ENCODE measurements at places on chromosomes 7 and 10. TPM values are rescaled to one million over a fixed set of nuclear protein-coding genes. Genes with fewer than 3 reads are reported as not detected.
A peak's percentile ranks its signal among the peaks of the same experiment; 100 is the strongest.

GRCh38 chr10:100209303-100209702 lies 20.1 kb downstream of the CHUK start:
- DNase-seq, result peak; percentile 18

DNA sequence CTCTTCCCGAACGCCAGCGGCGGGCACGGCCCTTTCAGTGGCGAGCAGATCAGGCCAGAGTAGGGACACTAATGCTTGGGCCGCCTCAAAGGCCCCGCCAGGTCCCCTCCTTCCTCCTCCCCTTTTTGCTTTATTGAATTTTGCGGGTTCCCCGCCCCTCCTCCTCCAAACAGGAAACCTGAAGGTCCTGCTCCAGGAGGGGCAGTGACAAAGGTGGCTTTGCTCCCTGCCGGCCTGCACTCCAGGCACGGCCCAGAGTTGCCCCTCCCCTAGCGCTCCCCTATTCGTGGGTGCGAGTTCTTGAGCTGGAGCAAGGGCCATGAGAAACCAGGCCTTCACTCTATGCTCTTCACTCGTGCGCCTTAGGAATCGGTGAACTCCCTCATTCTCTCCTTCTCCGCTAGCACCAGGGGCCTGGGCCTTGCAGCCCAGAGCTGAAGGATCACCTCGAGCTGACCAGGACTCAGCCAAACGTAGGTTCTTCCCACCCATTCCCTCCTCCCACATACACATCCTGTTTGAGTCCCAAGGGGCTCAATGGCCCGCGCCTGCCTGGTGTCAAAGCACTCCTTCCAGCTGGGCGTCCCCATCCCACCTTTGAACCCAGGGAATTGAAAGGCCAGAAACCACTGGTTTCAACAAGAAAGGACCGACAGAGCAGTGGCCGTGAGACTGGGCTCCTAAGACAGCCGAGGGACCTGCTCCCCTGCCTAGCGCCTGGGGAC lies 619 bp upstream of the HOXA6 start:
- DNase-seq, result peak; percentile 66

AKR1E2 gene
- 7.7 TPM for total RNA-seq

DNA sequence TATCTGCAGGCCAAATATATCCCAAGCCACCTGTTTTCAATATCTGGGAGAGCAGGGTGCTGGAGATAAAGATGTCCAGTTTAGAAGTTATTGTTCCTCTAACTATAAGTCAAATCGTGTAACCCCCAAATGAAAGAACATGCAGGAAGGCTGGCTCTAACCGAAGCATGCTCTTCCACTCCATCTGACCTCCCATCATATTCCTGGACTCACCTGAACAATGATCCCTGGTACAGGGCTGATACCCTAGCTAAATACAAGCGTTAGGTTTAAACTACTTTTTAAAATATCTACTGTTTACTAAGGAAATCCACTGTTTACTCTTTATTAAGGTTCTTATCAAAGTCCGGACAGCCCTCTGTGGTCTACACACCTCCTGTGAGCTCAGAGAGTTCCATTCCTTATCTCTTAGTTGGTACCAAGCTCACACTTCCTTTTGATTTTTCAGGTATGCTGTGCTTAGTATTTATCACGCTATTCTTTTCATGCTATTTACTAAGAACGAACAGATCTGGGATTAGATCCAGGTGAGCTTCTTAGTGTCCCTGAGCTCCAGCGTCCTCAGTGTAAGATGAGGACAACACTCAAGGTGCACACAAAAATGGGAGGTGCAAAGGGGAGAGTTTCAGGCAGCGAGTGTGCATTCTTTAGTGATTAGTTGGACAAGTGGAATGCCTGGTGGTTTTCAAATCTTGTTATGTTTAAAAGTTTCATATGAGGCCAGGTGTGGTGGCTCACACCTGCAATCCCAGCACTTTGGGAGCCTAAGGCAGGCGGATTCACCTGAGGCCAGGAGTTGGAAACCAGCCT lies 23.6 kb upstream of the COBL start:
- no peak for DNase-seq

DNA sequence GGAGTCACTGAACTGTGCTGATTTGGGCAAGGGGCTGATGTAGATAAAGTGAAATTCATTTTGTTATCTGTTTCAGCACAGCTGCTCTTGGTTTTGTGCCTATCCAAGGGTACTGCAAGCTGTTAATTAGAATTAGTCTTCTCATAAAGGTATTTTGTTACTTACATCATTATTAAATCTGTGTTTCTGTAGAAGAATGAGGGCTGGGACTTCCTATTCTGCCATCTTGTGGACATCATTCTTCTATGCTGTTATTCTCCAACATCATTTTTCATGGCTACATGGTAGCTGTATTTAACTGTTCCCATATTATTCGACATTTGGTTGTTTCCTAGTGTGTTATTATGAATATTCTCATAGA lies 76.2 kb upstream of the CCDC71L start:
- peak; percentile 62 for DNase-seq

DNA sequence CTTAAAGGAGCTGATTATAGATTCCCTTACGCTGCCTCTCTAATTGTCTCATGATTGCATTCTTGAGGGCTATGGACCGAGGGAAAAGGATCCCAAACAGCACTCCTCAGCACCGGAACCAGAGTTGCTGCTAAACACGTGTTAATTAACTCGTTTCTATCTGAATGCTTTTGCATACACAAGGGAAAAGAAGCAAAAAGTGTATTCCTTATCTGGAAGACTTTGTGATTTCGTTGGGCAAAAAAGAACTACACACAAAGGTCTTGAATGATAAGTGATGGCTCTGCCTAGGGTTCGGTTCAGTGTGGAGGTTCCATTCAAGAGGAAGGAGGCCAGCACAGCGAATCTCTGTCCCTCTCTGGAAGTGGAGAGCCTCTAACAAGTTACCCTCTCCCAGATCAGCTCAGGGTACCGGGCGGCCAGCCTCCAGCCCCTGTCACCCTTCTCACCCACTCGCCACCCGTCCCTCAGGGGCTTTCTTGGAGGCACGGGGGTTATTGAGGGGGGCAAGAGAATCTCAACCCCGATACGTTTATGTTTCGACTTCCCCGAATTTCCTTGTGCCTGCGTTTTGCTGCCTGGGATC lies 515 bp upstream of the SLC4A2 start:
- peak; percentile 68 for DNase-seq

- peak; percentile 2 for DNase-seq
Measured at GRCh38 chr7:114345494-114345893, 69.1 kb upstream of the FOXP2 start.

CDC14C gene
- under 0.01 TPM for total RNA-seq

ZNF467 gene
- total RNA-seq, result 1.3 TPM

DNA sequence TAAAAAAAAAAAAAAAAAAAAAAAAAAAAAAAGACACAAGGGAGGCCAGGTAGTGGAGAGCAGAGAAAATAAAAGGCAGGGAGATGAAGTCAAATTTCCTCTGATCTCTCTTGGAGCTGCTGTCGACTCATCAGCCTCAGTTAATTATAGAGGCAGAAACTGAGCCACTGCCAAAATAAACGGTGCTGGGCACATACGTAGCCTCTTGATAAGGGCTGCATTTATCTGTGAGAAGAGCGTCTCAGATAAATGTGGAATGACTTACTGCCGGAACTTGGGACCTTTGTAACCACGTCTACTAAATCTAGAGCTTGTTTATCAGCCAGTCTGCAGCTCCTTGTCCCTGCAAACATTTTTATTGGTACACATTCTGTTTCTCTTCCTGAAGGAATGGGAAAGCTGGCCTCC lies 162.3 kb downstream of the BAMBI start:
- DNase-seq, result peak; percentile 99

GRCh38 chr10:69337296-69338132 lies 59.2 kb downstream of the HK1 start:
- DNase-seq, result peak; percentile 98

GRCh38 chr7:121517591-121517990 lies 121.5 kb upstream of the FAM3C start:
- DNase-seq, result no peak

DNA sequence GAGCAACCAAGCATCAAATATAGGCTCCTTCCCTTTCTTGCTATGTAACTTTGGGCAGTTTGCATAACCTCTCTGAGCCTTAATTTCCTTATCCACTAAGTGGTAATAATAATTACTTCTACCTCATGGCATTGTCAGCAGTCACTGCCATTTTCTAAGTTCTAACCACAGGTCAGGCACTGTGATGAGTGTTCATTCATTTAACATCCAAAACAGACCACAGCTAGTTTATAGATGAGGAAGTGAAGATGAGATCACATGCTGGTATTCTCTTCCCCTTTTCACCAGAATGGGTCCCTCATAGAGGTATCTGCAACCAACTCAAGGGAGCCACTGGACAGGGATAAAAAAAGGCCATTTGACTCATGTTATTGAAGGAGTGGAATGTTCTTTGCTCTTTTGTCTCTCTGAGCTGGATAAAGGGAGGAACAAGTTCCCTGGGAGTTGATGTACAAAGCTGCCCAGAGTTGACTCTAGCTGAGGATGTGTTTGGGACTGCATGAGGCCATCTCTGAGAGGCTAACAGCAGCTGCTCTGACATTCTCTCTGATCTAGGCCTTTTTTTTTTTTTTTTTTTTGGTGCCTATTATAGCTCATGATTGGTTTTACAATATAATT lies 65.0 kb downstream of the DNAJC12 start:
- DNase-seq, result no peak

- no peak for DNase-seq
Measured at GRCh38 chr7:78567836-78568235, 769.3 kb downstream of the PHTF2 start.

TAS2R41 gene
- total RNA-seq, result not detected

DNA sequence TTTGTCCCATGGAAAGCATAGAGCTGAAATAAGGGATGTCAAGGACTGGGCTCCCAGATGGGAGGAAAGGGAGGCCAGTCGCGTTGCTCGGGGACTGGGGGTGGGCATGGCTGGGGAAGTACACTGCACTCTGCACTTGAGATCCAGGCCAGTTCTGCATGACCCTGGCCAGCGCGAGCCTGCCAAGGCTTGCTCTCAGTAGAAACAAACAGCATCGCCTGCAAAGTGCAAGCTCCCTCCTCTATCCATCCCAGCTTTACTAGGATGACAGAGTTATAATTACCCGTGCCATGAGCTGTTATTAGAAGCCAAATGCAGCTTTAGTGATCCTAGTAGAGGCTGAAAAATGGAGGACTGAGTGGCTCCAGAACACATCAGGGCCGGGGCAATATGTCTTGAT lies 43.9 kb upstream of the PDCD4 start:
- DNase-seq, result no peak

CYP2C18 gene
- total RNA-seq, result not detected

GRCh38 chr7:98079891-98080648 lies 26.6 kb upstream of the LMTK2 start:
- no peak for DNase-seq

- no peak for DNase-seq
Measured at GRCh38 chr10:12418725-12419261, 69.4 kb downstream of the CAMK1D start.

MALRD1 gene
- 1.7 TPM for total RNA-seq

- no peak for DNase-seq
Measured at GRCh38 chr10:127135844-127136577, 60.4 kb downstream of the INSYN2A start.

DNA sequence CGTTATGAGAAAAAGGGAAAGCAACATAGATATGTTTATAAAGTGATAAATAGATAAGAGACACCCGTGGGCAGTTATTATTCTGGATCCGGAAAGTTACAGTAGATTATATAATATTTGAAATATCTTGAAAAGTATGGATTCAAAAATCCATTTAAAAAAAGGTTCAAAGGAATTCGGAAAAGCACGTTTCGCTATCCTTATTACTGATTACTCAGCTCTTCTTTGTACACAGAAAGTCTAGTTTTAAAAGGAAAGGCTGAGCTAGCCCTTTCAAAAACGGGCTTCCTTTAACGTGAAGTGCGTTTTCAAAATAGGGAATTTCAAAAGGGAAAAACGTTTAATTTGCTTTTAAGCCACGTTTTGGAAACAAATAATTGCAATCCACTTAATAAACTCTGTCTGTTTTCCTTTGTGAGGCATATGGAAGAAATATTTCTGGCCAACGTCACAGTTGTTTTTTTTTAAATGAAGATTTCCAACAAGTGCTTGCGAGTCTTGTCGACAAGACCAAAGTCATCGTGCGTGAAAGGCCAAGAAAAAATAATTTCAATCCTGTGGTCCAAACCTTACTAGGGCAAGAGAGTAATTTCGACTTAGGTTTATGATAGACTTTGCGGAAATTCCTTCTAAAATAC lies 2.2 kb upstream of the SKIDA1 start:
- DNase-seq, result peak; percentile 63

- DNase-seq, result peak; percentile 16
Measured at GRCh38 chr10:122460891-122461293, 461 bp upstream of the HTRA1 start.

GRCh38 chr10:114709984-114710383 lies 51.9 kb upstream of the ABLIM1 start:
- DNase-seq, result no peak

- DNase-seq, result no peak
Measured at GRCh38 chr7:128424686-128425275, 15.0 kb upstream of the IMPDH1 start.

DNA sequence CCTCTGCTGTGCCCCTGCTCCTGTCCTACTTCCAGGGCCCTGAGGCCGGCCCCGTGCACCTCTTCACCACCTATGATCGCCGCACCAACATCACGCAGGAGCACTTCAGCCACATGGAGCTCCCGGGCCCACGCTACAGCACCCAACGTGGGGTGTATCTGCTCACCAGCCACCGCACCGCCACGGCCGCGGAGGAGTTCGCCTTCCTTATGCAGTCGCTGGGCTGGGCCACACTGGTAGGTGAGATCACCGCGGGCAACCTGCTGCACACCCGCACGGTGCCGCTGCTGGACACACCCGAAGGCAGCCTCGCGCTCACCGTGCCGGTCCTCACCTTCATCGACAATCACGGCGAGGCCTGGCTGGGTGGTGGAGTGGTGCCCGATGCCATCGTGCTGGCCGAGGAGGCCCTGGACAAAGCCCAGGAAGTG lies 1.8 kb downstream of the RBP3 start:
- no peak for DNase-seq

SMO gene
- 2.3 TPM for total RNA-seq

DNA sequence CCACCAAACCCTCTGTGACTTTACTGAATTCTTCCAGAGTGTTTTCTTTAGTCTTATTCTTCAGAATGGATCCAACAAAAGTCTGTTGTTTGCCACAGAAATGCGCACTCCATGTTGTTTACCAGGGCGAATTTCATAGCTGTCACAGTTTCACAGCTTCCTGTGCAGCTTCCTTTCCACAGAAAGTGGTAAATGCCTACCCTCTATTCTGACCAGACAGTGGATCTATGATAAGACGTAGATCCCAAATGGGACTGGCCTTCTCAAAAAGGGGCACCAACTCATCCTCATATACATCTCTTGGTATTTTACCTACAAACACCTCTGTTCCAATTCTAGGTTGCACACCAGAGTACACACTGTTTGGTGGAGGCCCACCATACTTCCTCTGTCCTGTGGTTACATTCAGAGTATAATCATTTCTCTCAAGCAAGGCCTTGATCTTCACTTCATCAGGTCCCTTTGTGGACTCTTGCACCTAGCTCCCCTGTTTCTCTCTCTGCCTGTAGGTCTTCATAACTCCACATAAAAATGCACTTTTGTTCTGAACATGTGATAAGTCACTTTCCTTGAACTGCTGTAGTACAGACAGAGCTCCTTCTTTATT lies 91.7 kb downstream of the MLLT10 start:
- DNase-seq, result no peak

- DNase-seq, result no peak
Measured at GRCh38 chr10:5645944-5646617, 20.3 kb downstream of the ASB13 start.

SPDYE2B gene
- total RNA-seq, result not detected

GRCh38 chr10:84765656-84766055 lies 437.3 kb downstream of the CCSER2 start:
- DNase-seq, result no peak

GRCh38 chr10:95183271-95184230 lies 10.5 kb upstream of the ACSM6 start:
- DNase-seq, result peak; percentile 76

FXYD4 gene
- not detected for total RNA-seq

- DNase-seq, result peak; percentile 43
Measured at GRCh38 chr7:149209518-149210269, 14.3 kb downstream of the ZNF282 start.

All from fibroblast of villous mesenchyme (primary cell).